Breast epithelium (tissue), 4 donors: ENCODE measurements at places on chromosomes 4 and X. TPM values are rescaled to one million over a fixed set of nuclear protein-coding genes. Genes with fewer than 3 reads are reported as not detected.

Gene ELF4
- 9.2 TPM for total RNA-seq

Gene MORC4
- total RNA-seq, result 18.2 TPM

Gene GCNA
- 3.0 TPM for total RNA-seq

Gene MTCP1
- 3.2 TPM for total RNA-seq

Gene ARHGAP24
- total RNA-seq, result 20.6 TPM

Gene TTC29
- total RNA-seq, result not detected

Gene STARD8
- 18.7 TPM for total RNA-seq

Gene KCTD8
- 0.48 TPM for total RNA-seq

DNA sequence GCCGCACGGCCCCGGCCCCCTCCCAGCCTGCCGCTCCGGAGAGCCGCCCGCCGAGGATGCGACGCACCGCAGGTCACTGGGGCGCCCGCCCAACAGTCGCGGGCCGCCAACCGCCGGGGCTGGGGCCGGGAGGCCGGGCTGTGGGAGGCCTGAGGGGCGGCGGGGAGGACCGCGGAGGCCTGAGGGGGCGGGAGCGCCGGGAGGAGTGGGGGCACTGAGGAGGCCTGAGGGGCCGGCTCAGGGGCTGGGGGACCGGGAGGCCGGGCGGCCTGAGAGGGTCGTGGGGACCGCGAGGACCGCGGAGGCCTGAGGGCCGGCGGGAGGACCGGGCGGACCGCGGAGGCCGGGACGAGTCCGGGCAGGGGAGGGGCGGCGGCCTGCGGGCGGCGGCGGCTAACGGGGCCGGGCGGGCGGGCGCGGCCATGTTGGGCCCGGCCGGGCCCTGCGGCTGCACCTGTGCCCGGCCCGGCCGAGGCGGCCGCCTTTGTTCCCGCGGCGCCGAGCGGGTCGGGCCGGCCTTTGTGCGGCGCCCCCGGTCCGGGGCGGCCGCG, 353 bp downstream of the NSD2 start:
- H3K4me3 ChIP-seq, result peak overlapping the region; percentile 87
- H3K36me3 ChIP-seq, result no peaks in the 10 kb centered on the region
- no peaks in the 10 kb centered on the region for H3K27me3 ChIP-seq
- peak overlapping the region; percentile 82 for H3K27ac ChIP-seq
- DNase-seq, result no peak

- H3K4me3 ChIP-seq, result no peak overlapping the region
- H3K36me3 ChIP-seq, result no peaks in the 10 kb centered on the region
- no peak overlapping the region for H3K27ac ChIP-seq
These were observed 45.6 kb upstream of the CHRNA9 start for GRCh38 chr4:40289366-40290188.

DNA sequence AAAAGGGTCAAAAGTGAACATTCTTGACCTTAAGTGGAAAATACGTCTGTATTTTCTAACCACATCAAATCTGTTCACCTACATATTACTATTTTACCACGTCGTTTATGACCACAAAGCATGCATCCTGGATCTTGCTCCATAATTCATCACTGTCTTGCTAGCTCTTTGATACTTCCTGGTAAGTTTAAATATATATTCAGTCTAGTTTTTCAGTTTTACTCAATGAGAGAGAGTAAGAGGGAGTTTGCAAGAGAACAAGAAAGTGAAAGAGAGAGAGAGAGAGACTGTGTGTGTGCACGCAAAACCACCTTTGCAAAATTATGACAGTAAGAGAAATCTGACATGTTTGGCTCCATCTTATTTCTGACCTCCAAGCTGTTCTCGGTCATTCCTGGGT, 173.7 kb upstream of the GALNTL6 start:
- H3K27ac ChIP-seq, result no peak overlapping the region
- DNase-seq, result no peak
- no peaks in the 10 kb centered on the region for H3K27me3 ChIP-seq
- H3K4me3 ChIP-seq, result no peak overlapping the region

DNA sequence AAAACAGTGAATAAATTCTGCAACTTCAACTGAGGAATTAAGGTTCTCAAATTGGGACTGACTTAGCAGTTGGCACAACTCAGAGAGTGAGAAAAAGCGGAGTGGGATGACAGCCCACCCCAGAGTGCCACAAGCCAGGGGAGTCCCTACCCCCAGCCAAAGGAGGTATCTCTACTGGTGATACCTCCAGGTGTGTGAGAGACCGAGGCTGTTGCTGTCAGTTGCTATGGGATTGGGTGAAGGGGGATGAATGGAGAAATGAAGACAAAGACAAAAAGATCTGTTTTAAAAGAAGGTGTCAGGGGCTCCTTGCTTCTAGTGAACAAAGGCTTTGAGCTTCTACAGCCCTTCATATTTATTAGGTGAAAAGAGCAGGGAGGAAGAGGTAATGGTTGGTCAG, 71.4 kb upstream of the UGT2B10 start:
- no peak overlapping the region for H3K4me3 ChIP-seq
- H3K4me1 ChIP-seq, result no peaks in the 10 kb centered on the region
- H3K27me3 ChIP-seq, result no peaks in the 10 kb centered on the region
- H3K27ac ChIP-seq, result no peak overlapping the region

GRCh38 chr4:134548052-134548628, 346.6 kb upstream of the PABPC4L start:
- DNase-seq, result no peak
- no peaks in the 10 kb centered on the region for H3K27me3 ChIP-seq
- H3K4me3 ChIP-seq, result no peak overlapping the region
- H3K27ac ChIP-seq, result no peak overlapping the region
- H3K4me1 ChIP-seq, result no peaks in the 10 kb centered on the region

- no peak overlapping the region for H3K27ac ChIP-seq
- no peaks in the 10 kb centered on the region for H3K36me3 ChIP-seq
- no peaks in the 10 kb centered on the region for H3K27me3 ChIP-seq
- peaks cover 2% of the 10 kb centered on the region for H3K4me1 ChIP-seq
- no peak for DNase-seq
- no peak overlapping the region for H3K4me3 ChIP-seq
These were observed 43.6 kb upstream of the AFAP1 start for GRCh38 chr4:7983296-7983695.

DNA sequence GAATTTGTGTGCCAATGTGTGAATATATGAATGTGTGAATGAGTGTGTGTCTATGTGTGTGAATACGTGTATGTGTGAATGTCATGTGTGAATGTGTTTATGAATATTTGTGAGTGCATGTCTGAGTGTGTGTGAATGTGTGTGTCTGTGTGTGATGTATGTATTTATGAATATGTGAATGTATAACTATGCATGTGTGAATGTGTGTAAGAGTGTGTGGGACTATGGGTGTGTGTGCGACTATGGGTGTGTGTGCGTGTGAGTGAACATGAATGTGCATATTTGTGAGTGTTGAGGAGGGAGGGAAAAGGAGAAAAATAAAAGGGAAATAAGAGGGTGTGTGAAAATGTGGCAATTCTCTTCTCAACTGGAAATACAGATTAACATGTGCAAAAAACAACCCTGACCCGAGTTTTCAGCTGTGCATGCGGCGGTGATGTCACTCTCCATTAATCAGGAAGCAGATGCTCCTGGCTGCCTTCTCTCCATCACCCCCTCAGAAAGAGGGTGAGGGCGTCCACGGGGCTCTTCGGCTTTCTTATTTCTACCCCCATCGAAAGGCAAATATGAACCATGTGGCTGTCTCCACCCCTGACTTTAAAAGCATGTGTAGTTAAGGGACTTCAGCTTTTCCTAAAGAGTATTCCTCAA, 219.8 kb downstream of the MAML3 start:
- H3K4me3 ChIP-seq, result no peak overlapping the region
- peak overlapping the region; percentile 26 for H3K27ac ChIP-seq
- H3K27me3 ChIP-seq, result no peaks in the 10 kb centered on the region
- no peaks in the 10 kb centered on the region for H3K4me1 ChIP-seq
- H3K36me3 ChIP-seq, result no peaks in the 10 kb centered on the region

DNA sequence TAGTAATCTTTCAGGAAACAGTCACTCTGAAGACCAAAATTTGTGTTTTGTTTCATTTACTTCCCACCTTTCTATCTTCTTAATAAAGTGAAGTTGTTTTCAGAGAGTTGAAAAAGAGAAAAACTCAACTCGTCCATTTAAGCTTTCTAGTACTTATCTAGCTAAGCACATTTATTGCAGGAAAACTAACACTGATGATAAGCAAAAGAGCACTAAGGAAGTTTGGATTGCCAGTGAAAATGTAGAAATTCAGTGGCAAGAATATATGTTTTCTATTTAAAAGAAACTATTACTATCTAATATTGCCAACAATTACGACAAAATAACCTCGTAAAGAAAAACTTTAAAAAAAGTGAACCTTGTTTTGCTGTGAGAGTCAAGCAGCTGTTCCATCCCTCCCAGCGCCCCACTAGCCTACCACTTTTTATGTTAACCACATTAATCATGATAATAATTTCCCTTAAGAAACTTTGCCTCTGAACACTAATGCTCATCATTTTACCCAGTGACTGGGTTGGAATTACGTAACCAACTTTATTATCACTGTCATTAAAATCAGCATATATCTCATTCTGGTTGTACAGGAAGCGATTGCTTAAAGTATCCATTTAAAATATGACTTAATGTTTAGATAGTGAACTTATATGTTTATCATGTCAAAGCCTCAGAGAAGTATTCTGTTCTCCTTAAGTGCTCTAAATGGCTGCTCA, 24.8 kb downstream of the SPRY1 start:
- no peaks in the 10 kb centered on the region for H3K36me3 ChIP-seq
- H3K4me1 ChIP-seq, result no peaks in the 10 kb centered on the region
- no peak overlapping the region for H3K27ac ChIP-seq
- no peaks in the 10 kb centered on the region for H3K27me3 ChIP-seq

- H3K27me3 ChIP-seq, result peaks cover 8% of the 10 kb centered on the region
- no peaks in the 10 kb centered on the region for H3K36me3 ChIP-seq
- no peak overlapping the region for H3K4me3 ChIP-seq
- no peaks in the 10 kb centered on the region for H3K4me1 ChIP-seq
- H3K27ac ChIP-seq, result no peak overlapping the region
These were observed 244.2 kb downstream of the CBLL2 start for GRCh38 chrX:22516893-22517292.

- H3K36me3 ChIP-seq, result no peaks in the 10 kb centered on the region
- H3K27ac ChIP-seq, result no peak overlapping the region
- H3K4me3 ChIP-seq, result no peak overlapping the region
- DNase-seq, result no peak
- H3K27me3 ChIP-seq, result no peaks in the 10 kb centered on the region
These were observed 37.7 kb downstream of the NHS start for GRCh38 chrX:17412692-17413091.

GRCh38 chrX:39133971-39134370, 332.7 kb downstream of the MID1IP1 start:
- peaks cover 32% of the 10 kb centered on the region for H3K27me3 ChIP-seq
- no peaks in the 10 kb centered on the region for H3K36me3 ChIP-seq
- DNase-seq, result no peak
- H3K4me3 ChIP-seq, result no peak overlapping the region

GRCh38 chr4:41776466-41776865, 27.9 kb upstream of the PHOX2B start:
- H3K4me3 ChIP-seq, result no peak overlapping the region
- H3K36me3 ChIP-seq, result no peaks in the 10 kb centered on the region
- H3K27me3 ChIP-seq, result no peaks in the 10 kb centered on the region
- H3K4me1 ChIP-seq, result no peaks in the 10 kb centered on the region

GRCh38 chr4:102537269-102537668, 36.1 kb downstream of the NFKB1 start:
- no peaks in the 10 kb centered on the region for H3K4me1 ChIP-seq
- no peak for DNase-seq
- H3K36me3 ChIP-seq, result no peaks in the 10 kb centered on the region
- H3K27me3 ChIP-seq, result no peaks in the 10 kb centered on the region
- H3K4me3 ChIP-seq, result no peak overlapping the region

DNA sequence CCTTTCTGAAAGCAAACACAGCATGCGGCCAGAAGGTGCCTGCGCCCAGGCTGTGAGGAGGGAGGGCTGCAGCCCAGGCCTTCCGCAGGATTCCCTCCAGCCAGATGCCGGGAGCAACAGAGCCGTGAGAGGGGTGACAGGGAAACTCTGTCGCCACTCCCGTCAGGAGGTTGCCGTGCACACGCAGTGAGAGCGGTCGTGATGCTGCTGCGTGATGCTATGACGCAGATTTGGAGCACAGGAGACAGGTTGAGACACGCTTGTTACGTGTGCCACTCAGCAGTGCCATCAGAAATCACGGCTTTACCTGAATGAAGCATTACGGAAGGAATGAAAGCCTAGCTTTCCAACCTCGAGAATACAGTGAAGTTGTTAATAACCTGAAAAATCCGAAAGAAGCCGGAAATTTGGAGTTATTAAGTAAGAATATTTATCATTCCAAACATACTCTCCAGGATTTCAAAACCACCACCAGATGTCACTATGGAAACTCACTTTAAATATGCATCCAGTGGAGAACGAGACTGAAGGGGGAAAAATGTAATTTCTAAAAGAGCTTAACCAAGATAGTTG, 54.4 kb downstream of the FAT1 start:
- DNase-seq, result no peak
- peak overlapping the region; percentile 70 for H3K27ac ChIP-seq
- no peaks in the 10 kb centered on the region for H3K36me3 ChIP-seq
- no peaks in the 10 kb centered on the region for H3K27me3 ChIP-seq

- H3K4me1 ChIP-seq, result no peaks in the 10 kb centered on the region
- H3K27me3 ChIP-seq, result no peaks in the 10 kb centered on the region
- no peak overlapping the region for H3K4me3 ChIP-seq
- H3K36me3 ChIP-seq, result no peaks in the 10 kb centered on the region
- DNase-seq, result no peak
- H3K27ac ChIP-seq, result no peak overlapping the region
These were observed 38.8 kb downstream of the DCLK2 start for GRCh38 chr4:150117094-150117493.

- no peak overlapping the region for H3K27ac ChIP-seq
- H3K4me3 ChIP-seq, result no peak overlapping the region
- H3K27me3 ChIP-seq, result no peaks in the 10 kb centered on the region
- no peaks in the 10 kb centered on the region for H3K4me1 ChIP-seq
These were observed 514.8 kb upstream of the TENM3 start for GRCh38 chr4:181728305-181728966.

GRCh38 chrX:40082447-40083119, 15.2 kb downstream of the BCOR start:
- no peaks in the 10 kb centered on the region for H3K4me1 ChIP-seq
- no peaks in the 10 kb centered on the region for H3K27me3 ChIP-seq
- H3K36me3 ChIP-seq, result no peaks in the 10 kb centered on the region
- no peak for DNase-seq
- peak overlapping the region; percentile 63 for H3K4me3 ChIP-seq

GRCh38 chr4:114864060-114864459, 249.4 kb downstream of the NDST4 start:
- H3K27me3 ChIP-seq, result no peaks in the 10 kb centered on the region
- no peaks in the 10 kb centered on the region for H3K36me3 ChIP-seq
- no peak for DNase-seq
- H3K27ac ChIP-seq, result no peak overlapping the region

GRCh38 chr4:41477181-41477905, 60.6 kb upstream of the LIMCH1 start:
- H3K27ac ChIP-seq, result no peak overlapping the region
- H3K4me3 ChIP-seq, result no peak overlapping the region
- no peaks in the 10 kb centered on the region for H3K36me3 ChIP-seq
- no peak for DNase-seq
